Bronchus fibroblast of lung (primary cell): ENCODE measurements at places on chromosomes 7 and 10. TPM values are rescaled to one million over a fixed set of nuclear protein-coding genes. Genes with fewer than 3 reads are reported as not detected.

The UCN3 gene
- not detected in 2 replicates for total RNA-seq

The NACAD gene
- total RNA-seq = 3.6 and 4.2 TPM in 2 replicates

The ZNF853 gene
- 4.0 and 4.8 TPM in 2 replicates for total RNA-seq

The PRPS1L1 gene
- not detected in 2 replicates for total RNA-seq
